ENCODE measurements at places on chromosomes 2 and 18.

GRCh38 chr2:218405746-218406208 lies 6.1 kb downstream of the CTDSP1 start:
- DNase-seq, result no peak

- DNase-seq, result no peak
These were observed 211.0 kb downstream of the CTNNA2 start for GRCh38 chr2:79723830-79724229.

DNA sequence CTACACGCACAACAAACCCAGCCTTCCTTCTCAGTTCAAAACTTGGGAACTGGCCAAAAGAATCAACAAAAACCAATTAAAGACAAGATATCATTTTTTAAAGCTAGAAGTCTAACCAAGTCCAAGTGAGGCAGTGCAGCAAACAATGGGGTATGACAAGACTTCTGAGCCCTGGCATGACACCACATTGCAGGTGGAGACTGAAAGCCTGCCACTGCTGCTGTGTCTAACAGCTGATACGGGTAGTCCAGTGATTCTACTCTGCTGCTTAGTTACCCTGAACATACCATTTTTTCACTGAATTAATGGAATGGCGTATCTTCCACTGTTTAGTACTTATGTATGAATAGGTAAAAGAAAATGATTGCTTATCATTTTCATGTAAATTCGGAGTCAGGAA lies 47.4 kb upstream of the KIDINS220 start:
- DNase-seq, result no peak

DNA sequence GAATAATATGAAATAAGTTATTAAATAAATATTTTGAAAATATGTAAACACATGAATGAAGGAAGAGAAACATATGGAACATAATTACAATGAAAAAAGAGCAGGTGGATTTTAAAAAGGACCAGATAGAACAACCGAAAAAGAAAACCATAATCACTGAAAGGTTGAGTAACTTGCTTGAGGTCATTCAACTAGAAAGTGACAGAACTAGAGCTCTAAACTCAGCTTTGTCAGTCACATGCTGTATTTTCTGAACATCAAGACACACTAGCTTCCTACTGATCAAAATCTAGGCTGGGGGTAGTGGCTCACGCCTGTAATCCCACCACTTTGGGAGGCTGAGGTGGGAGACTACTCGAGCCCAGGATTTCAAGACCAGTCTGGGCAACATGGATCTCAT lies 30.0 kb upstream of the ITGAV start:
- no peak for DNase-seq

DNA sequence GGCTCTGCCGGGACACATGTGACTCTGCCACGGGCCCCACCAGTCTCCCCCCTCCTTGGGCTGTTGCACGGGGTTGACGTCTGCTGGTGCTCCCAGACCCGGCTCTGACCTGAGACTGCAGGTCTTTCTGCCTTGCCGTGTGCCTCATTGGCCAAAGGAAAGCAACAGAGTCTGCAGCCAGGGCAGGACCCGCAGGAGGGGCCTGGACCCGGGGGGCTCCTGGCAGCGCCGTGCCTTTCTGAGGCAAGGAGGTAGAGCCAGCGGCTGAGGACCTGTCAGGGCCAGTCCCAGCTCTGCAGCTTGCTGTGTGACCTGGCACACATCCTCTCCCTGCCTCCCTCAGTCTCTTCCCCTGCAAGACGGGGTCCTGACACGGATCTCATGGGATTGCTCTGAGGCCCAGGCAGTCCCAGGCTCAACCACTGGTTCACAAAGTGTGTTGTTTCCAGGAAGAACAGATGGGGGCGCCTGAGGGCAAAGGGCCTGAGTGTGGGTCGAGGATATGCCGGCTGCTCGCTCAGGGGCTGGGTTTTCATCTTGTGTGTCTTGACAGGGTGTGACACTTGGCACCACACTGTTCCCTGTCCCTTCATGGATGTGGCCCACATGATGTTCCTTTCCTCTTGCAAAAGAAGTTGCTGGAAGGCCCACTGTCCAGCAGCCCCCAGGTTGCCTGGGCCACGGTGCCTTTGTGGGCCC lies 9.0 kb downstream of the CAPN10 start:
- peak; percentile 33 for DNase-seq

DNA sequence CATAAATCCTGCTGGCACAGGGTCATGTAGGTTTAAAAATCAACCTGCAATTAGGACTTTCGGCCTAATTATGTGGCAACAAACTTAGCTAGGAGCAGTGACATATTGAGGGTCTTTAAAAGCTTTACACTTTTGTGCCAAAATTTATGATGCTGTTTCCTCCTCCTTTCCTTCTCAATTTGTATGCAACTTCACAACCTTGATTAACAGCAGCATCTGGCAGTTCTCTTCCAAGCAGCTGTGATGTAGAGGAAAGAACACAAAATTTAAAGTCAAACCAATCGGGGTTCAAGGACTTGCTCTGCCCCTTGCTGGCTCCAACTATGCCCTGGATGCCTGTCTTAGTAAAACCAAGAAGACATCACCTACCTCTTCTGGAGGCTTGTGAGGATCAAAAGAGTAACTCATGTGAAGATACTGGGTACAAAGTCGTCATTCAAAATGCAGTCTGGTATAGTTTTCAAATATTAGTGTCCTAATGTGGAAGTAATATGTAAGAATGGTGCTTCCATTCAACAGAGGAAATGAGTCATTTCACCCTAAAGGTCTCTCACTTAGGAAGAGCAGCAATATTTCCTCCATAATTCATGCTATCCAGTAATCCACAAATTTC lies 94.7 kb downstream of the ANKRD44 start:
- DNase-seq, result no peak

DNA sequence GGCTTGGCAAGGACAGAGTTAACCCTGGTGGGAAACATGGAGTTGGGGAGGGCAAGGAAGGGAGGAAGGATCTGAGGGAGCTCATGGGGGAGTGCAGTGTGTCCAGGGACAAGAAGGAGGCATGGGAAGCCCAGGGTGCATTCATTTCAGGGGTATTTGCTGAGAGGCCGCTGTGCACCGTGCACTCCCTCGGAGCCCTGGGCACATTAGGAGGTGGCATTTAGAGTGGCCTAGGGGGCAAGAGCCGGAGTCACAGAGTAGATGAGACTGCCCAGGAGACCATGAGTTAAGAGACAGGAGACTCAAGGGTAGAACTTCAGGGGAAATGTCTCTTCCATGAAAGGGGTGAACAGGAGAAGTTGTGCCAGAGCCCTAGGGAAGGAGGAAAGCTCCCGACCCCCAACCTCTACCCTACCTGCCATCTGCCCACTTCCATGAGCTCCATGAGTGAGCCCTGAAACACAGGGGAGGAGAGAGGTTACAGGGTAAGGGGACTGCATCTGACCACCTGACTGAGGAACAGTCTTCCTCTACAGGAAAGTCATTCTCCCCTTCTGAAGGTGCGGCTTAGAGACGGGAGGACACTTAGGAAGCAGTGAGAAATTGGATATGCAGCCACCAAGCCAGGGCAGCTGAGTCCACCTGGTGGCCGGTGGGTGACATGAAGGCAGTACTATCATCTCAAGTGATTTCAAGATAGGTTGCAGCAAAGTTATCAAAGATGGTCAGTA lies 58.5 kb upstream of the COPS8 start:
- DNase-seq, result peak; percentile 44

- DNase-seq, result no peak
These were observed 27.1 kb downstream of the TTC39C start for GRCh38 chr18:24041691-24042090.

DNA sequence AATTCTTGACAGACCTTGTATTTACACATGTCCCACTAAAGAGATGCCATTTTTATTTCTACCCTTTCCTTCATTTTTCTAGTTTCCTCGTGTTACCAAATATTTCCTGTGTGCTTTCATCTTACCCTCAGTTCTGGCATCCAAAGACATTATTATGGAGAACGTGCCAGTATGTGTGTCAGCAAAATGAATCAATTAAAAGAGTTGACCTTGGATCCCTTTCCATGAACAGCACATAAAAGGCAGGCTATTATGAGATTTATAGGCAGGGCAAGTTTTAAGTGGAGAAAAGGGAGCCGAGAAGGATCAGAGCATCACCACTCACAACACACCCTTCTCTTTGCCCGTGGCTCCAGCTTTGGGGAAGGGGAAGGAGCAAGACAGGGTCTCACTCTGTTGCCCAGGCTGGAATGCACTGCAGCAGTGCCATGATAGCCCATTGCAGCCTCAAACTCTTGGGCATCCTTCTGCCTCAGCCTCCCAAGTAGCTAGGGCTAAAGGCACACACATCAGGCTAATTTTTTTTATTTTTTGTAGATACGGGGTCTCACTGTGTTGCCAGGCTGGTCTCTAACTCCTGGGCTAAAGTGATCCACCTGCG lies 149.9 kb downstream of the GFPT1 start:
- no peak for DNase-seq

DNA sequence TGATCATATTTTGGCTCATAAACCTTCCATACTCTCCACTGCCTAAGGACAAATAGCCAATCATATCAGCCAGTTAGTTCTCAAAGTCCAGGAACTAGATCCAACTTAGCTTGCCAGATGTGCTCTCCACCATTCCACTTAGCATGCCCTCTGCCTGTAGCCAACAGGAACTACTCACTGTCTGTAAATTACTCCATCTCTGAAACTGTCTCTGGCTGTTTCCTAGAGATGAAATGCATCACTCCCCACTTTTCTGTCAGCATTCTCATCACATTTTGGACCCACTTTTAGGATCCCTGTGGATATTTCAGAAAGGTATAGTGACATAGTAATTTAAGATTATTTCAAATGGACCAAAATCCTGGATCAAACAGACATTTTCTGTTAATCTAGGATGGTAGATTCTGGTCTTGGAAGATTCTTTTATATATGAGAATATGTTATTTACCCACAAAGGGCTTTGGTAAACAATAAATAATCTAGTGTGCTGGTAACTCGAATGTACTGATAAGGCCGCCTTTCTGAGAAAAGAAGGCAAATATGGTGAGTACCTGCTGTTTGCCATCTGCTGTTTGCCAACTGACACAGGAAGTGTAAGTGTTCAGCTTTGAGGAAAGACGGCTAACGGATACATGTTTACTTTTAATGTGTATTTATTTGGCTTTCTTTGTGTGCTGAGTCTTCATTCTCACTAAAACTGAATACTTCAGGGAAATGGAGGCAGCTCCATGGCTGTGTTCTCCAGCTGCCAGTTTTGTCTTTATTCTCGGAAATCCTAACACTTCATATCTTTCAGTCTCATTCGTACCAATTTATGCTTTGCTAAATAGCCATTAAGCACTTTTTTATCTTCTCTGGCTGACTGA lies 79.5 kb downstream of the EVA1A start:
- DNase-seq, result no peak

GRCh38 chr2:118633371-118634018 lies 214.0 kb downstream of the EN1 start:
- no peak for DNase-seq

DNA sequence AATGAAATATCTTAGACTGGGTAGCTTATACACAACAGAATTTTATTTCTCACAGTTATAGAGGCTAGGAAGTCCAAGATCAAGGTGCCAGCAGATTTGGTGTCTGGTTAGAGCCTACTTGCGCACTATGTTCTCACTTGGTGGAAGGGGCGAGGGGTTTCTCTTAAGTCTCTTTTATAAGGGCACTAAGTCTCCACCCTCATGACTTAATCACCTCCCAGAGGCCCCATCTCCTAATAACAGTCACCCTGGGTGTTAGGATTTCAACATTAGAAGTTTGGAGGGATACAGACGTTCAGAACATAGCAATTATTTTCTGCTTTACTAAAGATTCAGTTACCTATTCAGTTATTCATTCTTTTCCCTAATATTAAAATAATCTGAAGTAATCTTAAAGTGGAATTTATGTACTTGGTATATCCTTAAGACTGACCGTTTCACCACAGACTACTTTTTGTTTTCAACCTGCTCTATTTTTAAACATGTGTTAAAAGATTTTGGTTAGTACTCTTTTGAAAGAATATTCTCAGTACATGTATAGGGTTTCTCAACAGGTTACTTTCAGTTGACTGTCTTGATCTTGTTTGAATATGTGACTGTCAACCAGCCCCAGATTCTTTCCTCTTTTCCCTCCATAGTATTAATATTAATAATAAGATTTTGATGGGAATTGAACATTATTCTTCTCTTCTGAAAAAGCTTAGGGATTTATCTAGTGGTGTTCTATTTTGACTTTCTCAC lies 130.0 kb downstream of the TAF4B start:
- no peak for DNase-seq

- no peak for DNase-seq
These were observed 56.8 kb downstream of the RNF144A start for GRCh38 chr2:6973895-6974545.

DNA sequence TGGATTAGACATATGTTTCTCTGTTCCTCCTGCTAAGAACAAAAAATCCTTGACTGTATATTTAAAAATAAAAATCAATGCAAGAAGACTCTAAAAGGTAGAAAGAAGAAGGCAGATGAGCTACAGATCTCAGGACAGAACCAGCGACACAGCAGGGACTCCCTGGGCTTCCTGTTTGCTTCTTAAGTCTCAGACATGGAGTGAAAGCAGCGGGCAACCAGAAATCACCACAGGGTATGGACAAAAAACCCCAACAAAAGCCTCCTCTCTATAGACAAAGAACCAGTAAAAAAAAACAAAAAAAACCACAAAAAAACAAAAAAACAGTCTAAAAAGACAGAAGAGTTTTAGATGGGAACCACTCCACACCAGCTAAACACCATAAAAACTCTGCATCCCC lies 971.0 kb upstream of the GYPC start:
- no peak for DNase-seq

GRCh38 chr2:3487432-3487831 lies 31.9 kb downstream of the ADI1 start:
- no peak for DNase-seq

DNA sequence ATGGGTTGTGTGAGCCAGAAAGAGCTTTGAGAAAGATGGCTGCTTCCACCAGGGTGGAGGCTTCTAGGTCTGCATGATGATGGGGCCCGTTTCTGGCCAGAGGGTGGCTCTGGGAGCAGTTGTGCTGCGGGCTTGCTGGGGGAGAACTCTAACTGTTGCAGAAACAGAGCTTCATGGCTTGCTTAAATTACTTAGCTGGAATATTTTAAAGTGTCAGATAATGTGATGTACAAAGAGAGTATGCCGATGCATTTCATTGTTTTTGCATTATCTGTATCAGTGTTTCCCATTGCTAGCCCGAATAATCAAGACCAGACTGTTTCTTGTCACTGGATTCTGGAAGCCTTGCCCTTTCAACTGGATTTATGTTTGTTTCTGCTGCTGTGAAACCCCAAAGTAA lies 6.3 kb upstream of the DRC1 start:
- no peak for DNase-seq

- DNase-seq, result no peak
These were observed 124.5 kb downstream of the DCDC2C start for GRCh38 chr2:3827673-3828575.

- DNase-seq, result no peak
These were observed 208.4 kb upstream of the COL3A1 start for GRCh38 chr2:188765522-188766470.

- no peak for DNase-seq
These were observed 85.0 kb downstream of the LPIN1 start for GRCh38 chr2:11831415-11831814.

All from CD4-positive, alpha-beta T cell treated with Interleukin-15 for 1 hour (primary cell).